Stimulated activated CD8-positive, alpha-beta memory T cell treated with anti-CD3 and anti-CD28 coated beads, Interleukin-2, amount 100 ng/mL, for 1 hour (primary cell): ENCODE measurements at places on chromosomes 16 and 17.
A peak's percentile ranks its signal among the peaks of the same experiment; 100 is the strongest.

DNA sequence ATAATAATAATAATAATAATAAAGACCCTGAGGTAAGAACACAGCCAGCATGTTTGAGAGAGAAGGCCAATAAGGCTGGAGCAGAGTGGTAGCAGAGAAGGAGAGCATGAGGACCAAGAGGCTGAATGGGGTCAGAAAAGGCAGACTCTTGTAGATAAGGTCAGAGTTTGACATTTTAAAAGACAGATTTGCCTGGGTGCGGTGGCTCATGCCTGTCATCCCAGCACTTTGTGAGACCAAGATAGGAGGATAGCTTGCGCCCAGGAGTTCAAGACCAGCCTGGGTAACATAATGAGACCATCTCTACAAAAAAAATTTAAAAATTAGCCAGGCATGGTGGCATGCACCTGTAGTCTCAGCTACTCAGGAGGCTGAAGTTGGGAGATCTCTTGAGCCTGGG, 11.0 kb upstream of the WFIKKN2 start:
- no peak for DNase-seq

DNA sequence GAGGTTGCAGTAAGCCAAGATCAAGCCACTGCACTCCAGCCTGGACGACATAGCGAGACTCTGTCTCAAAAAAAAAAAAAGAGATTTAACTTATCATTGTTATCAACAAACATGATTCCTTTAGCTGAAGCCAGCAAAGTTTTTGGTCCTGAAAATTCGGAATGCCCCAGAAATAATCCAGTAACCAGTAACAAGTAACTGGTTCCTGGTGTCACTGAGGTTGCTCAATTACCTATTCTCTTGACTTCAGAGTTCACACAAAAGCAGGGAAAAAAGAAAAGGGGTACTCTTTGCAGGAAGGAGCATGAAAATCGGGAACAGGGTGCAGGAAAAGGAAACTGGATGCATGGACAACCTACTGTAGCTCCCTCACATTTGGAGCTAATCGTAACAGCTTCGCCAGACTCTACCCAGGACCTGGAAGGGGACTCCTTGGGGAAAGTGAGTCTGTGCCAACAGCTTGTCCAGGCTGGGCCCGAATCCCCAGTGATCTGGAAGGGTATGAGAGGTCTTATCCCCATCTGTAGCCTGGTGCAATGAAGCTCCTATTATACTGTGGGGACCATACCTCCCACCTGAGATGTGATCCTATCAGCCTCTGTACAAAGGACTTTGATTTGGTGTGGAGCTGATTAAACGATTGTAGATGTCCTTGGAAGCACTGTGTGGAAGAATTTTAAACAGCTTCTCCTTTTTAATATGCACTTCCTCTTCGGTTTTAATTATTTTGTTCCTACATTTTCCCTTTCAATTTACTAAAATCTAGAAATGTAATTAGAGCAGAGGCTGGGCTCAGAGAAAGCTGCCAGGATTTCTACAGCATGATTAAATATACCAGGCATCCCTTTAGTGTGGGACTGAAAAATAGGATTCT, 3.4 kb upstream of the SPOP start:
- no peak for DNase-seq

GRCh38 chr16:80367037-80367658, 173.6 kb upstream of the DYNLRB2 start:
- DNase-seq, result no peak

DNA sequence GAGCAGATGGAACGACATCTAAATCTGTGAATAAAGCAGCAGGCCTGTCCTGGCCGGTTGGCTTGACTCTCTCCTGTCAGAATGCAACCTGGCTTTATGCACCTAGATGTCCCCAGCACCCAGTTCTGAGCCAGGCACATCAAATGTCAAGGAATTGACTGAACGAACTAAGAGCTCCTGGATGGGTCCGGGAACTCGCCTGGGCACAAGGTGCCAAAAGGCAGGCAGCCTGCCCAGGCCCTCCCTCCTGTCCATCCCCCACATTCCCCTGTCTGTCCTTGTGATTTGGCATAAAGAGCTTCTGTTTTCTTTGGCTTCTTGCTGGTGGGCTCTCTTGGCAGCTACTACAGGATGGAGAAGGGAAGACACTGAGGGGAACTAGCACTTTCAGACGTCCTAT, 4.1 kb upstream of the RSAD1 start:
- DNase-seq, result no peak

DNA sequence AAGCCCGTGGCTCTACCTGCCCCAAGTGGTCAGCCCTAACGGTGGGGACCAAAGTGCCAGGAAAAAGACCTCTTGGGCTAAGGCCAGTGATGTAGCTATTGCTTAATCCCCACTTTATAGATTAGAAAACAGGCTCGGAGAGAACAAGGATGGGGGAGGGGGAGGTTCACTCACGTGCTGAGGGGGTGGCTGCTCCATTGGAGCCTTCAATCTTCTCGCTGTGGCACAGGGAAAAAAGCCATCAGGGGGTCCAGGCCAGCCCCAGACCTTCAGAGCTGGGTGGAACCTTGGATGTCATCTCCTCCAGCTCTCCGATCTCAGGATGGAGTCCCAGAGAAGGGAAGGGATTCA, 45.9 kb downstream of the SRCIN1 start:
- DNase-seq, result no peak

- DNase-seq, result no peak
Measured at GRCh38 chr17:66782851-66783250, 52.1 kb upstream of the CACNG5 start.

DNA sequence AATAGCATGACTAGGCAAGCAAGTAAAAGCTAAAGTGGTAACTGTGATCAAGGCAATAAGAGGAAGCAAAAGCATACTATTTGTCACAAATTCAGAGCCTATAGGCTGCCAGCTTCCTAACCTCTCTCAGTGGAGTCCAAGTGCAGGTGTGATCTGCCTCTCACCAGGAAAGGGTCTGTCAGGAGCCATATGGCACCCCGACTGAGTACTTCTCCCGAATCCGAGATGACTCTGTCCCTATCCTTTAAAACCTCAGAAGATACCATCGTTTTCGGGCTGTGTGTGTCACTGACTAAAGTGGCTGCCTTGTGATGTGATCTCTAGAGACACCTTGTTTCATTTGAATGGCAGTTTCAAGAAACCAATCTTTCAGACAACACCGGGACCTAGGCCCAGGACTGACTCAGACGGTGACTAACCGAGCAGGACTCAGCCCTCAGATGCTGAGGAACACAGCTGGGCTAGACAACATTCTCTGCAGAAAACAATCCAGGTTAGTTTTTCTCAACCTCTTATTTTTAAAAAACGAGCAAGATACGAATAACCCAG, 63.6 kb downstream of the SMG6 start:
- no peak for DNase-seq

DNA sequence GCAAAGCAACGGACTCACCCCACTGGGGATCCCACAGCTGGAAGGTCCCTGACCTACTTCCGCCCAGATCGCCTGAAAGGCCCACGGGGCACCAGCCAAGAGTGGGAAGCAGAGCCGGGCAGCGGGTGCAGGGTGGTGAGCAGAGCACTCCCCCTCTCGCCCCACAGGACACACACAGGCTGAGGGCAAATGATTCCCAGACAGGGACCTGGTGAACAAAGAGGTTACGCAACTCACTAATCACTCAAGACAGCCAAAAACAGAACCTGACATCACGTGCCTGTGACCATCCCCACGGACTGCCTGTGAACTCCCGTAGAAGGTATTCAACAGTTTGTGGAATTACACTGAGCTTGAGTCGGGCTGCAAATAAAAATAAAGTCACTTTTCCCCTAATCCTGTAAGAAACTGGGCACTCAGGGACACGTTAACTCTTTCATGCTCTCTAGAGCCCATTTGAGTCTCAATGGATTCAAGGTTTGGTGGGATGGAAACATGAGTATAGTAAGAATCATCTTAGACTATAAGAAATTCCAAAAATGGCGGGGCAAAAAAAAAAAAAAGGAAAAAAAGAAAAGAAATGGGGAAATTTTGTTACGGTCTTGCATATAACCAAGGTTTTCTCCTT, 396.1 kb downstream of the SOX9 start:
- DNase-seq, result no peak

DNA sequence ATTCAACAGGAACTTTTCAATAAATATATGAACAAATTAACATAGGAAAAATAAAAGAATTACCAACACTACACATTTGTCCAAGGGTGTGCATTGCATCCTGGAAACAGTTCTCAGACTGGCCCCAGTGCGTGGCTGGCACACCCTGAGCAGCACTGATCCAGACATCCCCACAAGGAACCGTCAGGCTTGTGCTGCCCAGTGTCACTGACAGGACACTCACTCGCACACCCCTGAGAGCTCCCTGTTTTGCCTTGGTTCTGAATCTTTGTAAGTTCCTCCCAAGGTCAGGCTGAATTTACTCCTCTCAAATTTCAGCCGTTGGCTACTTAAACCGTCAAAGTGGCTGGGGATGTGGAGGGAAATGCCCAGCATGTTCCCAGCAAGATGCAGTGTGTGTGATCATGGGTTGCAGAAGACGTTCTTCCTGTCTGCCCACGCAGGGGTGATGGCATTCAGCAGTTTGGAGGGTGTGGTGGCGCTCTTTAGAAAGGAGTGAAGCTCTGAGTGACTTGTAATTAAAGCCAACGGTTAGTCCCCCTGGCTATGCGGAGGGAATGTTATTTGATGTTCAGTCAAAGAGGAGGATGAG, 1.7 kb downstream of the MT2A start:
- DNase-seq, result peak; percentile 41

- DNase-seq, result no peak
Measured at GRCh38 chr17:38914741-38915638, 10.4 kb upstream of the LASP1NB start.

- no peak for DNase-seq
Measured at GRCh38 chr16:19757762-19758595, 39.9 kb downstream of the IQCK start.

- DNase-seq, result no peak
Measured at GRCh38 chr16:52077607-52078006, 469.3 kb downstream of the TOX3 start.

GRCh38 chr16:61105544-61105943, 930.7 kb downstream of the CDH8 start:
- no peak for DNase-seq

DNA sequence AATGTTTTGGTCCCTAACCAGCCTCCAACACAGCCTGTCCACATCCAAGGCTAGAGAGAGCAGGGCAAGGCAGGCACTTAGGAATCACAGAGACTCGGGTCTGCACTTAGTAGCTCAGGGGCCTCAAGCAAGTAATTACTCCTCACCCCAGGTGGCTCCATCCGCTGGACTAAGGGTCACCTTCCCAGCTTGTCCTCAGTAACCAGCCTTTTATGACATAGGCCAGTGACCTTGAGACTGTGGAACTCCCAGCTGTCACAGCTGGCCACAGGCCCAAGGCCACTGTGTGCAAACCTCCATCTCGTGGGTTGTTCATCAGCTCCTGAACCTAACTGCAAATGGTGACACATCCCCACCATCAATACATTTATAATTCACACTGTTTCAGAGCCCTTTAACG, 68.6 kb downstream of the CDYL2 start:
- DNase-seq, result no peak

GRCh38 chr16:3158510-3159314, 23.9 kb downstream of the ZNF213 start:
- DNase-seq, result peak; percentile 90

DNA sequence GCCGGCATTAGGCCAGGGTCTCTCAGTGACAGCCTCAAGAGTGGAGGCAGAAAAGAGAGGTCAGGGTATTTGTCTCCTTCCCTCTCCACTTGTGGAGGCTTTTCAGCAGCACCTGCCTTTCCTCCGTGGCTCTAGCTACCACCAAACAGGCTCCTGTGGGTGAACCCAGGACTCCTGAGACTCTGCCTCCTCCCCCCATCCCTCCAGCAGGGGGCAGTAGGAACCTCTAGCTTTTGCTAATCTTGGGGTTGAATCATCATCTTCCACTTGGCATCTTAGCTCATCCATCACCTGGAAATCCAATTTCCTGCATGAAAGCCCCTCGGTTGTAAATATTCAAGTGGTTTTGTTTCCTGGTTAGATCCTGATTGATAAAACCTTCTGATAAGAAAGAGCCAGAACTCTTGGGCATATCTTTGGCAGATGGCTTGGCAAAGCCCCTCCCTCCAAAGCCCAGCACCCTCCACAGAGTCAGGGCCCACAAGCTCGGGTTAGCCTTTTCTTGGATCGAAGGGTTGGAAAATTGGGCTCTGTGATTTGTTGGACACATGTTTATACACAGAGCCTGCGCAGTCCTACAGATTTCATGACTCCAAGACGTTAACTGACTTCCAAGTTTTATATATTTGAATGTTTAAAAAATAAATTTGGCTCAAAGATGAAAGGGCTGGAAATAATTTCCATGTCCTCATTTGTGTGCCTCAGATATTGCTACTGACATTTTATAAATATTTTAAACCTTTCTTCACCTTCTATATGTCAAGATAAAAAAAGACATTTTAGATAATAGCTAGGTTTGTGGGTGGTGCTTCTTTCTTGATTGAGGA, 322.1 kb downstream of the MAP2K4 start:
- no peak for DNase-seq

DNA sequence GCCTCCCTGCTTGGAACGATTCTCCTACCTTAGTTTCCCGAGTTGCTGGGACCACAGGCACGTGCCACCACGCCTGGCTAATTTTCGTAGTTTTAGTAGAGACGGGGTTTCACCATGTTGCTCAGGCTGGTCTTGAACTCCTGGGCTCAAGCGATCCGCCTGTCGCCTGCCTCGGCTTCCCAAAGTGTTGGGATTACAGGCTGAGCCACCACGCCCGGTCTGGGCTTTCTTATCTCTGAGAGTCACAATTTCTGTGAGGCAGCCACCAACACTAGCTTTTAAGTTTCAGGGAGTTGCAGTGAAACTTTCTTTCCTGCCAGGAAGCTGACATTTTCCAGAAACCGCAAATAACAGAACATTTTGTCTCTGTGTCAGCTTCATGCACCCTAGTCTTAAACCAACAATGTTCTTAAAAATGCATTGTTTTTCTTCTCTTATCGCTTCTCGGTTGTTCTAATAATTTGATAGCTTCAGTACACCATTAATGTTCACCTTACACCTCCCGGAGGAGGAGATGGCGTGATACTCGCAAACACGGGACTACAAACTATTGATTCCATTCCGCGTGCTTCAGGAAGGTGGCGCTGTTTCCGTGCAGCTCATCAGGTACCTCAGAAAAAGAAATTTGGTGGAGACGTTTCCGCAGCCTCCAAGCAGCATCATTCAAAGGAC, 7.4 kb upstream of the DHRS7B start:
- peak; percentile 41 for DNase-seq

DNA sequence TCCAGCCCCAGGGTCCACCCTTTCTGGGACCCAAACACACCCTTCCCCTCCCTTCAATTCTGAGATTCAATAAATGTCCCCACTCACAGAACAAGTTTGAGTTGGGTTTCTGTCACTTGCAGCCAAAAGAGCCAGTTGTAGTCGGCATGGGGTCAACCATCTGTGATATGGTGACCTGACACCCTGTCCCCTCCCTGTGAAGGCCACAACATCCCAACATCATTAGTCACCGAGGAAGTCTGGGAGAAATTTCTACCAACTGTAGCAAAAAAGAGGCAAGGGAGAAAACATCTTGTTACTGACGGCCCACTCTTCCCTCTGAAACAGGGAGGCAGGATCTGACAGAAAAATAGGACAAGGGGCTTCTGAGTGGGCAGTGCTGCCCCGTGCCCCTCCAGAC, 638 bp upstream of the LYZL6 start:
- DNase-seq, result no peak

GRCh38 chr17:77269696-77270681, 129.2 kb downstream of the SEC14L1 start:
- no peak for DNase-seq

- no peak for DNase-seq
Measured at GRCh38 chr17:38604479-38605403, 1.0 kb downstream of the SRCIN1 start.

GRCh38 chr17:74999523-74999922, 12.1 kb downstream of the CDR2L start:
- DNase-seq, result no peak

GRCh38 chr17:70028978-70029767, 45.9 kb upstream of the KCNJ16 start:
- DNase-seq, result no peak
